ENCODE measurements at places on chromosomes 7 and 10. TPM values are rescaled to one million over a fixed set of nuclear protein-coding genes. Genes with fewer than 3 reads are reported as not detected.

DNA sequence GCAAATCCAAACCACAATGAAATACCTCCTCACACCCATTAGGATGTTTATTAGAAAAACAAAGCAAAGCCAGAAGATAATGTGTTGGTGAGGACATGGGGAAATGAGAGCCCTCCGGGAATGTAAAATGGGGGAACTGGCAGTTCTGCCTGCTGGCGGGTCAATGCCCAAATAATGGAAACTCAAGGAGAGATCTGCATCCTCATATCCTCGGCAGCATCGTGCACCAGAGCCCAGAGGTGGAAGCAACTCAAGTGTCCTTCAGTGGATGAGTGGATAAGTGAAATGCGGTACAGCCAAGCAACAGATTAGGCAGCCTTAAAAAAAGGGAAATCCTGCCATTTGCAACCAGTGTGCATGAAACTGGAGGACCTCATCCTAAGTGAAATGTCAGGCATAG lies 325.2 kb downstream of the WDR37 start:
- no peak for DNase-seq

GRCh38 chr10:79239275-79239779 lies 107.9 kb upstream of the PPIF start:
- peak; percentile 61 for DNase-seq

TSPAN12 gene
- total RNA-seq = 46.0 TPM

DNA sequence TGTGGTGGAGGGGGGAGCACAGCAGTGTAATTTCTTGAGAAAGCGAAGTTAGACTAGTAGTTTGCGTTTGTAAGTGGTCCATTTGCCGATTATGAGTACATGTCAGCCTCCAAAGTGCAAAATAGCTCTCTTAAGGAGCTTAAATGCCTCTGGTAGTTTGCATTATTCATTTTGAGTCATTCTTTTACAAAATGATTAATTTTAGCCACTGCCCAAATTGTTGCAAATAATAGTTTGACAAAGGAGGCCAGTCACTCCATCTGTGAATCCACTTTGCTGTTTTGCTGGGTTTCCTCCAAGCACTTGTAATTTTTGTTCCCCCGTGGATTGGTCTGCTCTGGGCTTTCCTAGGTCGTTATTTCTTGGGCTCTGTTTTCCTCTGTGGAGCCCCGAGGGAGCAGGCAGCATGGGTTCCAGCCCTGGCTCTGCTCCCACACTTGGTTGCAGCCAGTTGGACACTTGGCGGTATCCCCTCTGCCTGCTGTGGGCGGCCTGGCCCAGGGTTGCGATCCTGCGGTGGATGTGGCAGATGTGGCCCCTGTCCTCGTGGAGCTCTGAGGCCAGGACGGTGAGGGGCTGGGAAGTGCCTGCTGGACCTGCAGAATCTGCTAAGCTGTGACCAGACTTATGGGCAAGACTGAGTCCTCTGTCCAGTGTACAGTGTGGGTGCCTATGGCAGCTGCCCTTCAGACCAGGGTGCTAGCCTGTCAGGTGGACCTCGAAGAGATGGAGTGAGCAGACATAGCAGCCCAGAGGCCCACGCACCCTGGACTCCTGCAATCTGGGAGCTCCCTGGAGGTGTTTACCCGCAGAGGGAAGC lies 129.1 kb upstream of the BTBD16 start:
- DNase-seq = peak; percentile 73

TEX36 gene
- total RNA-seq = not detected

- no peak for DNase-seq
These were observed 4.8 kb downstream of the EGR2 start for GRCh38 chr10:62811159-62811875.

- DNase-seq = no peak
These were observed 995 bp upstream of the CFTR start for GRCh38 chr7:117478836-117479224.

- DNase-seq = peak; percentile 88
These were observed 621.0 kb downstream of the PARD3 start for GRCh38 chr10:34193931-34194626.

PILRB gene
- 13.9 TPM for total RNA-seq

GRCh38 chr10:72030762-72031543 lies 57.4 kb downstream of the SPOCK2 start:
- no peak for DNase-seq

- DNase-seq = peak; percentile 72
These were observed 119.4 kb downstream of the ST7 start for GRCh38 chr7:117072620-117073118.

DNA sequence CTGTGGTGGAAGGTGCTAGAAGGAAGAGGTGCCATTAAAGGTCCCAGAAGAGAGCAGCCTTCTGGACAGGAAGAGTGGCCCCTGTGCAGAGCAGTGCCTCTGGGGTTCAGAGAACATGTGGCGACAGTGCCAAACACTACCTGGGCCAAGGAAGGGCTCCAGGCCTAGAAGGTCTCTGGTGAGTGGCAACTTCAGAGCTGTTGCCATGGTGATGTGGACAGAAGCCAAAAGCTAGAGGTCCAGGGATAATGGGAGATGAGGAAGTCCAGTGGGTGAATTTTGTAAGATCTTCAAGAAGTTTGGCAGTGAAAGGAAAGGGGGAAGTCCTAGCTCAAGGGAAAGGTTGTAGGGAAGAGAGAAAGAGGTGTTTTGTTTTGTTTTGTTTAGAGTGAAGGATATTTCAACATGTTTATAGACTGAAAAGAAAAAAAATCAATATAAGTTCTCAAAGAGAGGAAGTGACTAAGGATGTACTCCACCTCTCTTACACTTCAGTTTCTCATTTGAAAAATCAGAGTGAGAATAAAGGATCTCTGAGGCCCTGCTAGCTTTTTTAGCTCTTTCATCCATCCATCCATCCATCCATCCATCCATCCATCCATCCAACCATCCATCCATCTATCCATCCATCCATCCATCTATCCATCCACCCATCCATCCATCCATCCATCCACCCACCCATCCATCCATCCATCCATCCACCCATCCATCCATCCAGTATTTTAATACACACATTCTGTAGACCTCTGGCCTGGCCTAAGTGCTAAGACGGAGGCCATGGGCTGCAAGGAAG lies 77.1 kb upstream of the DUSP5 start:
- peak; percentile 55 for DNase-seq

DNA sequence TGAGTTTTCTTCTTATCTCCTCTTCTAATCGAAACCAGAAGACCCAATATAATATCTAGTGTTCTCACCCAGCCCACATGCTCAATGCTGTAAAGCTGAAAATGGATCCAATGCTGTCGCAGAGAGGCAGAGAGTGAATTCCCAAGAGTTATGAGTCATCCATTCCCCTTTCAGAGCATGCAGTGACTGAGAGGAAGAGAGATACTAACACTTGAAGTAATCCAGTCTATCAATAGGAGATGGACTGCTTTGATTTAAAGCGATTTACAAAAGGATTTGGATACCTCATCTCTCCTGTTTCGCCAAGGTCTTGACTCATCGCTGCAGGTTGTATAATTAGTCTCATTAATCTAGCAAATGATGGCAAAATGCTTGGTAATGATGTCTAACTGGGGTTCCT lies 41.5 kb upstream of the PRKCQ start:
- peak; percentile 53 for DNase-seq

FUOM gene
- total RNA-seq = 12.1 TPM

OR9A2 gene
- total RNA-seq = 0.18 TPM

DNA sequence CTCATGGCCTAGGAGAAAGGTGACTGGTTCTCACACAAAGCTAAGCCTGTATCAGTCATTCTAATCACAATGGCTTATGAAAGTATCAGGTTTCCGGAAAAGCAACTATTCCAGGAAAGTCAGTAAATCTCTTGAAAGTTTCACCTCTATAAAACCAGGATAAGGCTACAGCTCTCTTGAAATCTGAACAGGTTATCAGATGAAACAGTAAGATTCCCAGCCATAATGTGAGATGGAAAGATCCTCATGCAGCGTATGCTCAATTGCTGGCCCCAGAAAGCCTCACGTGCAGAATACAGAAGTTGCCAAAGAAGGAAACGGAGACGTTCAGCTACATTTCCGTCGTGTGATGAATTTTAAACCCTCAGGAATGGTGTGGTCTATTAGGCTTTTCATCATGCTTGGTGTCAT lies 90.0 kb downstream of the PFKFB3 start:
- peak; percentile 51 for DNase-seq

CYP3A7 gene
- 0.58 TPM for total RNA-seq
